NCI-H226 (cell line): ENCODE measurements at places on chromosomes 6 and 20.

DNA sequence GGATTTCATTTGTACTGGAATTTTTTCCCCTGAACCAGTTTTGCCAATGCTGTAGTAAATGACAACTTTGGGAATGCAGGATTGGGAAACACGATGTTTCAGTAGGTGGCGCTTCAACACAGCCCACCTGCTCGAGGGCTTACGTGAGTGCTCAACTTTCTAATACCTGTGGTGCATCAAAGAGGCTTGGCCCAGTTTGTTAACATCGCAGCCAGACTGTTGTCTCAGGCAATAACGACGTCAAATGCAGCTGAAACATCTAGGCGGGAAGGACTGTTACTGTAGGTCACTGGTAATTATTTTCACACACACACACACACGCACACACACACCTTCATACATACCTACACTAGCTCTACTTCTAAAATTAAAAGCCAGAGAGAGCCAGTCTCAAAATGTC lies 815.5 kb upstream of the SLC35B3 start:
- peak; percentile 66 for DNase-seq

- no peak for DNase-seq
Observed at GRCh38 chr6:31423550-31423949, 20.2 kb downstream of the MICA start.

DNA sequence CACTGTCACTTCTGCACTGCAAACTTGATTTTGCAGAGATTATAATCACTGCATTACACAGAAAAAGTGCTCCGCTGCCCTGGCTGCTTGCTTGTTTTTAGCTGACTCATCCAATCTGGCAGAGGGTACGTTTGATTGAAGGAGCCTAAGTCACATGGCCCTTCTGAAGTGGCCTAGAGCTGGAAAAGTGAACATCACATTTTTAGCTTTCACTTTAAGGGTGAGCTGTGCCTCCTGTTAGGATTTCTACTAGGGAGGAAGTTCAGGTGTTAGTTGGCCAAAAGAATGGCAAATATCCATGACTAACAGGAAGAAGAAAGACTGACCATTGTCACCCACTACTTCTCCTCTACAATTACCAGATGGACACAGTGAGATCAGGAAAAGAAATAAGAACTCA lies 889.1 kb upstream of the MAP3K7 start:
- peak; percentile 5 for DNase-seq

DNA sequence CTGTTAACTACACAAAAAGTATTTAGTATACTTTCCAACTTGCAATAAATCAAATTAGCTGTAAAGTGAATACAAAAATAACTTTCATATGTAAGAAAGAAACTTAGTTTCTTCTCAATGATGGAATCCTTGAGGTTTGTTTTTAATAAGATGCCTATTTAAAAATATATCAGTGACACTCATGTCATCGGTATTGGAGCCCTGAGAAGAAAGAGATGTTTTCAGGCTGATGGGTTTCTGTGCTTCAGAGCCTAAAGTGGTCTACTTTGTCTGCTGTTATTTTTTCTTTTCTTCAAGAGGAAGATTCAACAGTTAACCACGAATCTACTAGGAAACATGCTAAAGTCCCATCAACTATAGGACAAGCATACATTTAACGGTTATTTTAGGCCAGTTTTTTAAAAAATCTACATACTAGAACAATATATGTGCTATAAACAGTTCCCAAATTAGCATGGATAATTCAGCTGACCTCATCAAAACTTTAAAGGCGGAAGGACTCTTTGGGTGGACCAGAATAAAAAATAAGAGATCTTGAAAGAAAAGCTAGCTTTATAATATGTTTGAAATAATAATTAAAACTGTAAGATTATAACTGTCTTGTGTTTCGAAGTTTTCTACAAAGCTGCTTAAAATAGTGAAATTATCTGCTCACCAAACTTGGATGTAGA lies 147.0 kb upstream of the SAMD5 start:
- DNase-seq: no peak

DNA sequence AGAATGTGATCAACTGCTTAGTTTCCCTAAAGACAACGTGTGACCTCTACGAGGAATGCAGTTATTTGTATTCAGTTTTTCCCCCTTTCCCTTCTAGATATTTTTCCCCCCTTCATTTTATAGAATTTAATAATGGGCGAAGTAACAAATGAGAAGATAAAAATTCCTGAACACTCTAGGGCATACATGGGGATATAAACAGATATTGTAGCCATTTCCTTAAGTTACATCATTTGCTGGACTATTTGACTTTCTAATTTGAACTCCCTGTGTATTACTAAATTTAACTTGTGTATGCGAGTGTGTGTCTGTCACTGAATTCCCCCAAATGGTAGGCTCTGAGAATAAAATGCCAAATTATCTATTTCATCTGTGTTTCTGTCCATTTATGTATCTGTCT lies 99.0 kb upstream of the ZFP64 start:
- no peak for DNase-seq

GRCh38 chr6:24891004-24891403 lies 44.8 kb downstream of the RIPOR2 start:
- no peak for DNase-seq

DNA sequence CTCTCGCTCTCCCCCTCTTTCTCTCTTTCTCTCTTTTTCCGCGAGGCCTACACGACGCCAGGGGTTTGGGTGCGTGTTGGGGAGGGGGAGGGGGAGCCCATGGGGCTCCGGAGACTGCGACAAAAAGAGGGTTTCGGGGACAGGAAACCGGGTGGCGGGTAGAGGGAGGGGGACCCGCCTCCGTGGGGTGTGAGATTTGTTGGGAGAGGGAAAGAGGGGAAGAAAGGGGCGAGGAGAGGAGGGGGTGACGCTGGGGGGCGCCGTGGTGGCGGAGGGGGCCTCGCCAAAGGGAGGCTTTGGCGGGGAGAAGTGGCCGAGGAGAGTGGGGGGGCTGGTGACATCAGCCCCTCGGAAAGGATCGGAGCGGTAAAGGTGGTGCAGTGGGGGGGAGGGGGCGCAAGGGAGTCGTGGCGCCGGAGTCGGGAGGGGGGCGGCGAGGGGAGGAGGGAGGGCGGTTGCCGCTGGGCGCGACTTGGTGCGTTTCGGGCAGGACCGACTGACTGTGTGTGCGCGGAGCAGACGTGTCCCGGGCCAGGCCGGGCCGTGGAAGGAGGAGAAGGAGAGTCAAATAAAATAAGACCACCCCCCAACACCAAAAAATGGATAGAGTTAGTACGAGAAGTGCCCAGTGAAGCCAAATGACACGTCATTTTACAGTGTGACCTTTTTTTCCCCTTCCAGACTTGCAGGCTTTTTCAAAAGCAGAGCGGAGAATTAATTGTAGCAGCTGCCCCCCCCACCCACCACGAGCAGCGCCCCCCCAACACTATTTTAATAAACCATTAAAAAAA lies 39.8 kb downstream of the GNAS start:
- DNase-seq: no peak

DNA sequence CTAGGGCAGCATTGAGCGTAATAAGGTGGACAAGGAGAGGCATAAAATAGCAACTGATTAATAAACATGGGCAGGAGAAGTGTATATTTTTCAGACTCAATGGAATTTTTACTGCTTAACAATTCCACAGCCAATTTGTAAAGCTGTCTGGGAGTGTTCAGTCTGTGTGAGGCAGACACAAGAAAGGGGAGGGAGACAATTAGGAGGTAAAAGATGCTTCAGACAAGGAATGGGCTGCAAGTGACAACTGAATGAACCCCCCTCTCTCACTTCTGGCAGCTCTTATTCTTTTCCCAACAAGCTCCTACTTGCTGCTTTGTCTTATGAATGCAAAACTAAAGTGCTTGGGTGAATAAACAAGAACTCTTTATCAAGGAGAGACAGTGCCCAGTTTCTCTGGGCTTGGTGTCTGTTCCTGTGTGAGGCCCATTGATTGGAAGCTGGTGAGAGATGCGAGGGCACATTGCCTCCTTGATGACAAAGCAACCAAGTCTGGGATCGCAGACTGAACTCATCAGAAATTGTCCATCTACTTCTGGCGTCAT lies 575.3 kb downstream of the RNF144B start:
- DNase-seq: no peak

- no peak for DNase-seq
Observed at GRCh38 chr20:12977328-12978125, 31.2 kb upstream of the SPTLC3 start.

DNA sequence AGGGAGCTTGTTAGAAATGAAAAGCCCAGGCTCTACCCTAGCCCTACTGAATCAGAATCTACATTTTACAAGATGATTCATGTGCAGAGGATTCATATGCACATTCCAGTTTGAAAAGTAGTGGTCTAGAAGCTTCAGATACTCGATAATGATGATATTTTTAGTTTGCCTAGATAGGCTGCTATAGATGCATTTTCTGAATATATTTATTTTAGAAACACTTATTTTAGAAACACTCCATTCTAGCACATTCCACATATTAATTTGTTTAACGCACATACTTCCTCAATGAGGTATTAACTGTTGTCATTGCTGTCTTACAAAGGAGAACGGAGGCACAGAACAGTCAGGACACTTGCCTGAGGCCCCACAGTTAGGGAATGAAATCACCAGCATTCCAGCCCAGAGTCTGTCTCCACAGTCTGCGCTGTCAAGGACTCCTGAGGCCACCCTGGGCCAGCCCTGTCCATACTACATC lies 64.4 kb downstream of the SNAP25 start:
- DNase-seq: peak; percentile 4

GRCh38 chr20:14963262-14963663 lies 625.9 kb upstream of the FLRT3 start:
- peak; percentile 68 for DNase-seq

DNA sequence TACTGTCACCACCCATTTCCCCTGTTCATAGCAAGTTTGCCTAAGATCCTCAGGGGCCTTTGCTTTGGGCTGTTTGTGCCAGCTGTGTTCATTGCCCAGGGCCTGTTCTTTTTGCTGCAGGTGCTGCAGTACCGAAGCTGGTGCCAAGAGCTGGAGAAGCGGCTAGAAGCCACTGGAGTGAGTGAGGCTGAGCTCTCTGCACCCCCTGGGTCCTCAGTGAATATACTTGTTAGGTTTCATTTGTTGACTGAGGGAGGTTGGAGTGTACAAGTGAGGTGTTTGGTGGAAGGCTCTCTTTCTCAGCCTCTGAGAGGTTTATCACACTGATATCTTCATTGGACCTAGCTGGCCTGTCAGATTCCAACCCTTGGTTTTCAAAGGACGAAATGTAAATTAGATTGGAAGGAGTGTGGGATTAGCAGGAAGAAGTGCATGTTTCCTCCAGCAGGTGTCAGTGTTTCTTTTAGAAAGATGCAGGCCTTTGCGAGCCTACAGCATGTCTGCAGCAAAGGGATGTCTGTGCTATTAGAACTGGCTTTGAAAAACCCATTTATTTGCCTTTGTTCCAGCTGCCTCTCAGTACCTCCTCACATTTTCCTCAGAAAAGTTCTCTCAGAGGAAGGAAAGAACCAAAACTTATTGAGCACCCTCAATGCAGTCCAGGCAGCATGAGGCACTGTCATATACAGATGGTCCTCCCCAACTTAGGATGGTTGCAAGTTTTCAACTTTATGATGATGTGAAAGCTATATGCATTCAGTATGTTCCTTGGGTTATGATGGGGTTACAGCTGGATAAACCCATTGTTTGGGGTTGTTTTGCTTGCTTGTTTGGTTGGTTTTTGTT lies 8.3 kb downstream of the CEP250 start:
- peak; percentile 31 for DNase-seq

DNA sequence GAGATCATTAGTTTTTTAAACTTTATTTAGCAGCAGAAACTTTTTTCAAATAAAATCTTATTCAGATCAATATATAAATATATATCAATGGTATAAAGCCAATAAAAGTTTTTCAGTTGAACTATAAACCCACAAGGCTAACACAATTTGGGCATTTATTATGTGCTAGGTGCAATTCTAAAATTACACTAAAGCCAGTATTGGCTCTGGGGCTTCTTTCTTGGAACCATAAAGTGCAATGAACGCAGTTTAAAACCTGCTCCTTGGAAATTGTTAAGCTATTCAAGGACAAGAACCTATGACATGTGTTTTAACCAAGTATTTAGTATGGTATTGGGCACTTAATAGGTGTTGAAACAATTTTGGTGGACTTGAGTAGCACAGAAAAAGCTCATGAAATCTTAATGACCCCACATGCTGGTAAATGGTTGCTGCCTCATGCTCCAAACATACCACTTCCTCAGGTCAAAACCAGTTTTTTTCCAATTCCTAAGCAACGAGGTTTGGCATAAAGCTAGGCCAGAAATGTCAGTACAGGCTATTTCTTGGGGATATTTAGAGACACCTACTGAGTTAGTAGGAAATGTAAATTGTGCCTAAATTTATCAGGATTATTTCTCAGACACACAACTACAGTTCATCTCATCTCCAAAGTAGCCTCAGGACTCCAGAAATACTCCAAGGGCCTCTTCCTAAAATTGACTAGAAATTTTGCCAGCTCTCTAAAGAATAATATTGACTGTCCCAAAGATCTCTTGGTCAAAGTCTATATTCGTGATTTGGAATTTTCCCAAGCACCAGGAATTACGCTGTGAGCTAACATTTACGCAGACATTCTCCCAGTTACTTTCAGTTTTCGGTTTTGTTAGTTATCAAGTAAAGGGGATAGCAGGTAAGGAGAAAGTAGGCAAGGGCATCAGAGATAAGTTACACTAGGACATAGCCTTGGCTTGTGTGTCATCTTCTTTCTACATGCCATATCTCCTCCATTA lies 90.9 kb upstream of the LGSN start:
- no peak for DNase-seq

- DNase-seq: no peak
Observed at GRCh38 chr6:3119040-3119723, 671 bp downstream of the BPHL start.

GRCh38 chr20:63475209-63475608 lies 2.8 kb upstream of the KCNQ2 start:
- peak; percentile 20 for DNase-seq

DNA sequence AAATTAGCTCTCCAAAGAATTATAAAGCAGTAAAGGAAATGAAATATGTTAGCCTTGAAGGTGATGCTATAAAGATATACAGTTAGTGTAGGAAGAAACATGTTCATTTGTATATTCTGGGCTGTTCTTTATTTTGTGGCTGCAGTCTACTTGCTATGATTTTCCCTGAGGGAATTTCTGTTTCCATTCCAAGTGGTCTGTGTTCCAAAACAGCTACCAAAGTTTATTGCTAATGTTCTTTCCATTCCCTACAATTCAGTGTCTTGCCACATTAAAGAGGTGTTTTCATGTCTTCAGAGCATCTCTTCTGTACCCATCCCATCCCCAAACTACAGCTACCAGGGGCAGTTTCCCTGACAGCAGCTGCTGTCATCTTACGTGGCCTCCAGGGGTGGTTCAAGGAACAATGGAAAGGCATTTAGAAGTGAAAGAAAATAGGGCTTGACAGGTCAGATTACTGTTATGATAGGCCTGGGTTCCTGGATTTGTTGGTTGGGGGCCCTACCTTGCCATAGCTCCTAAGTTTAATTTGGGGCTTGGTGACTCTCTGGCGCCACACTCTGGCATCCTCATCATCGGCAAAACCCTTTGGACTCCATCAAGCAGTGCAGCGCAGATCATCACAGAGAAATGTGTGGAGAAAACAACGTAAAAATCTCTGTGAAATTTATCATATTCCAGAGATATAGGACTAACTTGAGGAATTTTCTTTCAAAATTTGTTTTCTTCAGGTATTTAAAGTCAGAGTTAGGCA lies 33.8 kb upstream of the AIG1 start:
- DNase-seq: no peak

- no peak for DNase-seq
Observed at GRCh38 chr20:37901240-37901639, 1.7 kb upstream of the VSTM2L start.

GRCh38 chr20:41432746-41433145 lies 66.1 kb upstream of the EMILIN3 start:
- DNase-seq: no peak

GRCh38 chr6:3468585-3468984 lies 11.7 kb upstream of the SLC22A23 start:
- no peak for DNase-seq

- DNase-seq: no peak
Observed at GRCh38 chr20:17390655-17391054, 140.5 kb downstream of the BFSP1 start.

GRCh38 chr20:10610251-10610650 lies 63.5 kb downstream of the JAG1 start:
- DNase-seq: no peak
